ENCODE measurements at places on chromosomes 5 and 9.

DNA sequence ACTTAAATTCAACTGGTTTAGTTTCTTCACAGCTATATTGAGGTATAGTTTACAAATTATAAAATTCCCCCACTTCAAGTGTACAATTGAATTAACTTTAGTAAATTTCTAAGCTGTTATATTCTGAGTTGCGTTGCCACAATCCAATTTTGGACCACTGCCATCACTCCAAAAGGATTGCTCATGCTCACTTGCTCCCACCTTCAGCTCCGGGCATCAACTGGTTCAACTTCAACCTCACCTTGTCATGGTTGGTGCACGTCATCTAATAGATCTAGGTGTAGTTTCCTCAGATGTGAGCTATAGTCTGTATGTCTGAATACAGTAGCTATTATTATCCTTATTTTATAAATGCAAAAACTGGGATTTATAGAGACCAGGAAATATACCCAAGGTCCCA is 942.5 kb upstream of the WWC1 start:
- no peak for DNase-seq

GRCh38 chr9:108857572-108857971 is 1.8 kb upstream of the ACTL7B start:
- no peak for DNase-seq

GRCh38 chr9:36126016-36126730 is 10.4 kb upstream of the GLIPR2 start:
- no peak for DNase-seq

DNA sequence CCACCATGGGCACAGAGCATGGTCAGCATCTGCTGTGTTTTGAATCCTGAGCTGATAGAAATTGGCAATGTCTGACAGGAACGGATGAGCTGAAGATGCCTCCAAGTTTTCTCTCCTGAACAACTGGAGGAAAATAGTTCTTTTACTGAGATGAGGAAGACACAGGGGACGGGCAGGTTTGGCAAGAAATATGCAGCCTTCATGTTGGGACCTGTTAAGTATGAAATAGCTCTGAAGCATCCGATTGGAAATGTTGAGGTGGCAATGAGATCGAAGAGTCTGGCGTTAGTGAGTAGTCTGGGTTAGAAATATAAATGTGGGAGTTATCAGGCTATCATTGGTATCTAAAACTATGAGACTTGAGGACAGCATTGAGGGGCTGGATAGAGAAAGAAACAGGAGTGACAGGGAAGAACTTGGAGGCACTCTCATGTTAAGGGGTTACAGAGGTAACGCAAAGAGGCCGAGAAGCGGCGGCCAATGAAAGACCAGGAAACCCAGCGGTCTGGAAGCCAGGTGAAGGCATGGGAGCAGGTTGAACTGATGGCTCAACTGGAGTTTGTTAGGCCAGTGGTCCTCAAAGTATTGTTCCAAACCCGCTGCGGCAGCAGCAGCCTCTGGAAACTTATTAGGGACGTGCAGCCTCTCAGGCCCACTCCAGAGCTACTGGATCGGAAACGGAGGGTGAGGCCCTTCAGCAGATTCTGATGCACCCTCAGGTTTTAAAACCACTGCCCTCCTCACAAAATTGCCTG is 1.0 kb upstream of the MAMDC2 start:
- DNase-seq: no peak

- DNase-seq: peak; percentile 20
Observed at GRCh38 chr5:62143268-62144229, 162.5 kb upstream of the KIF2A start.

GRCh38 chr9:32543047-32543446 is 9.1 kb upstream of the SMIM27 start:
- DNase-seq: no peak

DNA sequence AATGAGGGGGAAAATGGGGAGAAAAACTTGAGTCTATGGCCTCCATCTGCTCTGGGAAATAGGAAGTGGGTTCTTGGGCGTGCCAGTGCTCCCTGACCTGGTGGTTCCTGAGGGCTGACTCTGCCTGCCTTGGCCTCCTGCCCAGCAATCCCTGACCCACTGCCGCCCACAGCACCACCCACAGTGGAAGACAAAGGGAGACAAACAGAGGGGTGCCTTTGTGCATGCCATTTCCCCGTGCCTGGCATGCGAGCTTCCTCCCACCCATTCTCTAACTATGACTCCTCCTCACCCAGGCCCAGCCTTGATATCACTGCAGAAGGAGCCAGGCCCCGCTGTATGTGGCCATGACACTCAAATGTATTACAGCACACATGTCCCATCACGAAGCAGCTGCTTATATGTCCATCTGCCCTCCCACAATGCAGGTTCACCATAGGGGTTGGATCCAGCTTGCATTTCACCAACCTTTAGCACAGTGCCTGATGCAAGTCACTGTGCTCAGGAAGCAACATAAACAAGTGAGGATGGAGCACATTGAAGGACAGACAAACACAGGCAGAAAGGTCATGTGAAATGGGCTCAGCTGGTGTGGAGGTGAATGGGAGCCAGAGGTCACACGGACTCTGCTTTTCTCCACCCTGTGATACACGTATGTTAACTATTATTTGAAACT is 84.4 kb downstream of the ADRB2 start:
- peak; percentile 35 for DNase-seq

GRCh38 chr9:132671620-132672412 is 1.6 kb downstream of the GTF3C4 start:
- no peak for DNase-seq

- DNase-seq: no peak
Observed at GRCh38 chr5:102759289-102759688, 4.2 kb downstream of the PAM start.

GRCh38 chr5:176652136-176652535 is 4.9 kb downstream of the TSPAN17 start:
- no peak for DNase-seq

DNA sequence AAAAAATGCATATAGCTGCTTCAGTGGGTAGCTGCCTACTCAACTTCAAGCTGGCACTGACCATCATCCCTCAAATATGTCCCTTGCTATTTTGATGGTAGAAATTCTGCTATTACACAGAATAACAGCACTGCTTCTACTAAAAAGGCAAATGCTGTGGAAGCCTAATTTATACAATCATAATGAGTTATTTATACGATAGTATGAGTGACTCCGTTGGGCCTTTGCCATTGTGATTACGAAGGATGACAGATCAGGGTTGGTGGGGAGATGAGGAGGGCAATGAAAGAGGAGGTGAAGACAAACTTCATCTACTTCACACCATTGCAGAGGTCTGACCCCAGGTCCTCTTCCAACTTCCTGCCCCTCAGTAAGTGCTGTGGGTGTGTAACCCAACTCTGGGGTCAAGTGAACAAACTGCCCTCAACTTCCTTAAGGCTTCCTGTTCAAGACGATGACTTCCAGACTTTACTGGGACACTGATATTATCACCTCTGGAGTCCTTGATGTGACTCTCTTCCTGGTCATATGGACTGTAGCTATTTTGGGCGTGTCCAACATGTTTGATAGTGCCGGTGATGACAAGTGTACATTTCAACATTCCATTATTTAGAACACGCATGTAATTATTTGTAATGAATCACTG is 74.1 kb upstream of the RPS23 start:
- no peak for DNase-seq

DNA sequence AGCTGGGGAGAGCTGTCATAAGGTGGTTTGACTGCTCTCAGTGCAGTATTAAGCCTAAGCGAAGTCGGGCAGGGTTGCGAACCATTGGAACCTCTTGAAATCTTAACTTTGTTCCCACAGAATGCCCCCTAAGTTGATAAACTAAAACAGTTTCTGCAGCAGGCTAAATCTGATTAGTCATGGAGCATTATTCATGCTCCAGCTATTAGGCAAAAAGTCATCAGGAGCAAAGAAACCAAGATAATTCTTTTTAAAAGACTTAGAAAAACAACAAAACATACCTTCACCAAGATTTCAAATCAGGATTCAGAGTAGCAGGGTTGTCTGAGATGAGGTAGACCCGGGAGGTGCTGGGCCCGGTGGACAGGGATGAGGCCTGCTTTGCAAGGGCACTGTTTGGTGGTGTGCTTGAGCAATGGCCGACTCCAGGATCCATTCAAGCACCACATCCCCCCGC is 69.9 kb upstream of the PLPP1 start:
- DNase-seq: no peak

- no peak for DNase-seq
Observed at GRCh38 chr9:99169982-99170761, 51.6 kb downstream of the ALG2 start.

- DNase-seq: peak; percentile 22
Observed at GRCh38 chr9:119556129-119556875, 187.1 kb upstream of the BRINP1 start.

DNA sequence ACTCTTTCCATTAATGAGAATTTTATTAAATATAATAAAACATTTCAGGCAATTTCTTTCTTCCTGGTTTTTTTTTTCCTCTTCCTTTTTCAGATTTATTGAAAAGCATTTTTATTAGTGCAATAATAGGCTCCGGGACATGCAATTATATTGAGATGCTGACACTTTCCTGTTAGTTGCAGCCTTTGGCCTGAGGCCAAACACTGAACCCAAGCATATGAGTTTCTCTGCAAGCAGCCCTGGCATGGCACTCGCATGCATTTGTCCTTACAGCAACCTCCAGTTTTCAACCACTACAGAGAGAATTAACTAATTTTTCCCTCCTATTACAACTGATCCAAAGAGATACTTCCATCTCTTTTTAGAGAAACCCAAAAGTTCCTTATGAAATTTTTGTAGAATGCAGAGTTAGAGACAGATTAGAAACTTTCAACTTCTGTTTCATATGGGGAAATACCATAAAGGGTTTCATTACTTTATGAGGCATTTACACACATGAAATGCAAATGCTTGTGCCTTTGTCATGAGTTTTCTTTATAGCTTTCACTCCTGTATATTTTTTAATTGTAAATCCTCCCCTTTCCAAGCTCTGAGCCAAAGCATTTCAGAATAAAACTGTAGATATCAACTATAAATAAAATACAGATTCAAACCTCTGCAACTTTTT is 183.0 kb downstream of the CETN3 start:
- DNase-seq: no peak

GRCh38 chr9:18721267-18721994 is 247.5 kb downstream of the ADAMTSL1 start:
- no peak for DNase-seq

DNA sequence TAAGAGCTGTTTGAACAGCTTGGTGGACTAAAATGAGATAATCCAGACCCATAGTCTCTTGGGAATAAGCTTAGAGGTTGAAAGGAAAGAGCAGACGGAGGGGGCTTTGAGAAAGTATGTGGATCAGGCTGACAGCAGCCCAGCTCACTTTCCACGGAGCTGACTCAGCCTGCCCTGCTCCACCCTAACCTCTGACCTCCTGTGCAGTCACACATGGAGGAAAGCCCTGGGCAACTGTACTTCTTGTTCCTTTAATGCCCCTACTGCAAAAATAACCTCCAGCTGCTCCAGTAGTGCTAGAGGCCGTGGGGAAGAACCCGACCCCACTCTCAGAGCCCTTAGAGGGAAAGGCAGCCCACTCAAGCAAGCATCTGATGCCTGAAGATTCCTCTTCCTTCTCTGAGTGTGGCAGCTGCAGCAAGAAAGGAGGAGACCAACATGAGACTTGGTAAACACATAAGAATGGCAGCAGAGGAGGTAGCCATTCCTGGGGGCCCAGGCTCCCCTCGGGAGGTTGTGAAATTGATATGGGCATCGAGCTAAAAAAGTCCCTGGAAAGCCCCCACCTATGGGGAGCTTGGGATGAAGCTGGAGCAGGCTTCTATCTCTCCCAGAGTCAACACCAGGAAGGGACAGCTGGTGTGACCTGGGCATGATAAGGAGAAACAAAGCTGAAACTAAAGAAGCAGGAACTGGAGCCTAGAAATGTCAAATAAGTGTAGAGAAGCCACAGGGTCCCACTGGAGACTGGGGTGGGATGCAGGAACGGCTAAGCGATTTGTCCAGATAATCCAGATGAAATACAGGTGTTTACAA is 204.3 kb downstream of the PIK3R1 start:
- DNase-seq: no peak

- peak; percentile 55 for DNase-seq
Observed at GRCh38 chr9:127505396-127506116, 54.2 kb downstream of the LRSAM1 start.
